ENCODE measurements at places on chromosomes 12 and 14.

GRCh38 chr12:100265732-100266584, 921 bp downstream of the DEPDC4 start:
- DNase-seq: no peak

GRCh38 chr12:126067626-126068329, 1002.5 kb downstream of the AACS start:
- no peak for DNase-seq

- peak; percentile 67 for DNase-seq
Measured at GRCh38 chr14:76767681-76768656, 6.7 kb downstream of the VASH1 start.

- DNase-seq: no peak
Measured at GRCh38 chr14:95808371-95808770, 68.3 kb upstream of the TUNAR start.

DNA sequence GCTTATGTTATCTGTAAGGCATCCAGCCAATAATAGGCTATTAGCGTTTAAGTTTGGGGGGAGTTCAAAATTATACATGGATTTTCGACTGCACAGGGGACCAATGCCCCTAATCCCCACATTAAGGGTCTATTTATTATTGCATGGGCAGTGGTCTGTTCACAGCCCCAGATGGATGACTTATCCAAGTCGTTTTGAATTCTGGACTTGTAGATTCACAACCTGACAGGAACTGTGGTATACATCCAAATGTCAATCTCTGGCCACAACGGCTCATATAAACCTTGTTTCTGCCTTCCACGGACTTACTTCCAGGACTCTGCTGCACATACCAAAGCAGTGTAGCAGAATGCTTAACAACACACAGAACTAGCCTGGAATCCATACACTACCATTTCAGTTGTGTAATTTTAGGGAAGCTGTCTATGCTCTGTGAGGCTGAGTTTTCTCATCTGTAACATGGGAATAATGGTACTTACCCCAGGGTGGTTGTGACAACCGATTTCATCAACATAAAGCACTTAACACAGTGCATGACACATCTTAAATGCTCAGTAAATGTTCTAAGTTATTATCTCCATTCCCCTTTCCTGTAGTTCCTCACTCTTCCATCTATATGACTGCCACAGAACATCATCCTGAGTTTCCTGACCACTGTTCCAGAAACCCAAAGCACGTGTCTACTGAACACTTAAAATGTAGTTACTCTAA, 3.7 kb downstream of the DDX24 start:
- no peak for DNase-seq

DNA sequence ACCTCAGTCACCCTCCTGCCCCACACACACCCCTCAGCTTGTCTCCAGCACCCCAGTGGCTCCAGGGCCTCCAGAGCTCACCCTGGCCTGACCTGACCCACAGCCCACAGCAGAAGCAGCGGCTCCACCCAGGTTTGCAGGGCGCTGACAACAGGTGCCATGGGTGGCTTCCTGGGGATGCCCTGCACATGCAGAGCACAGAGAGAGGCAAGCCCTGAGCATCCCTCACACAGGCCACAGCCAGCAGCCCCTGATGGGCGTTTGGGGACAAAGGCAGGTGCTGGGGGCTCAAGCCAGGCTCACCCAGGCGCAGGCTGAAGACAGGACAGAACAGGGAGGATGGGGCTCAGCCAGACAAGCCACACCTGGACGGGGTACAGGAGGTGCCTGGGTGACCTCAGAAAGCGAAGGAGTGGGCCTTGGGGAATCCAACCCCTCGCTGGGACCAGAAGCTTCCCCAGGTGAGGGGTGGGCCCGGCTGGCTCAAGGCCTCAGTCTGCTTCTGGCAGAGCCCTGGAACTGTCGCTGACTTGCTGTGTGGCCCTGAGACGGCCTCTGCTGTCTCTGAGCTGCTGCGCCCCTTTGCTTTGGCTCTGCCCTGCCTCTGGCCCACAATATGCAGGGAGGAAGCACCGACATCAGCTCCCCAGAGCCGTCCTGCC, 10.6 kb downstream of the ARL6IP4 start:
- no peak for DNase-seq

DNA sequence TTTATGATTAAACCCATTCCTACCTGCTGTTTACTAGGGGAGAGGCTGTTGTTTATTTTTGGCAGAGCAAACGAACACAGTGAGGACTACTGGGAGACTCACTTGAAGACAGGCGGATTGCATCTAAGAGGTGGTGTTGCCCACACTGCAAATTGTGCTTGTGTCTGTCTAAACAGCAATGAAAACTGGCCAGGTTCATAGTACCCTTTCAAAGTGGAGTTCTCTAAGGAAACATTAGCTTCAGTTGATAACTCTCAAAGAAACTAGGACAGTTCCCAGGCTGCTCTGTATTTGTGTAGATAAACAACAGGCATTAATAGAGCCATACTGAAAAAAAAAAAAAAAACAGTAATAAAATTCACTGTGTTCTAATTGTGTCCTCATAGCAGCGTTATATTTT, 466.0 kb upstream of the RGS6 start:
- DNase-seq: no peak

DNA sequence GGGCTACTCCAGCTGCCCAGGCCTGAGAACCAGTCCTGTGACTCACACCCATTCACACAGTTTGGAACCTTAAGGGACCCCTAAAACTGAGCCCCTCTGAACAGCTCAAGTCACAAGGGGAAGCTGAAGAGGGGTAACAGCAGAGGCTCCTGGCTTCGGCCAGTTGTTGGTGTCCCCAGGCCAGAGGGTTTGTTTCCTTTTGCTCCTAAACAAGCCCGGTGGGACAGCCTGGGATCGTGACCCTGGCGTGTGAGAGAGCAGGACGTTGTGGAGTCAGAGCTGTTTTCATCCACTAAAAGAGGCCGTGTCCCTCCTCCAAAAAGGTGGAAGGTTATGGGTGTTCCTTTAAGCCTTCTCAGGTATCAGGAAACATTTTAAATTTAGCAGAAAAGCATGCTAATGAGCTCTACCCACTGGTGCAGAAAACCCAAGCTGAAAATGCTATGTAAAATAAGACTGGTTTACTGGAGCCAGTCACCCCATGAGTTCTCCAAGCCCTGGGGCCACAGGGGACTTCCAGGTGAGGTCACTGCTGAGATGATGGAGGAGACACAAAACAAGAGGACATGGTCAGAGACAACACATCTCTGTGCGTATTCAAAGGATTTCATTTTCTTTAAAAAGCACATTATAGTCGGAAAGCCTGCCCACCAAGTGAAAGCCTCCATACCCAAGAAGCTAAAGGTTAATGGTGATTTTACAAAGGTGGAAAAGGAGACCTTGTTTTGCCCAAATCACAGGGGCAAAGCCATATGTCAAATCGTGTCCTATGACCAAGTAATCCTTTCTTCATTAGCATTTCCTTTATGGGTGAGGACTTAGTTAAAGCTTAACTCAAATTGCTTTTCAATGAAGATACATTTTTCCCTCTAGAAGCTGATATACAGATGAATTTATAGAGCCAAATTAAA, 14.1 kb downstream of the PRKAB1 start:
- DNase-seq: no peak

DNA sequence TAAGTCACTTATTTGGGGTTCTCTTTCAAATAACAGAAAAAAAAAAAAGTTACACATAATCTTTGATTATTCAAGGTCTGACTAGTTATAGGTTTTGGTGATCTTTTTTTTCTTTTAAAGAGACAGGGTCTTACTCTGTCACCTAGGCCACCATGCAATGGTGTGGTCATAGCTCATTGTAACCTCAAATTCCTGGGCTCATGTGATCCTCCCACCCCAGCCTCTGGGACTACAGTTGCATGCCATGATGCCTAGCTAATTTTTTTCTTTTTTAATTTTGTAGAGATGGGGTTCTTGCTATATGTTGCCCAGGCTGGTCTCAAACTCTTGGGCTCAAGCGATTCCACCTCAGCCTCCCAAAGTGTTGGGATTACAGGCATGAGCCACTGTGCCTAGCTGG, 56.5 kb upstream of the CFL2 start:
- no peak for DNase-seq

- no peak for DNase-seq
Measured at GRCh38 chr14:69335371-69335771, 62.7 kb downstream of the ERH start.

GRCh38 chr14:24108336-24108874, 6.2 kb upstream of the DCAF11 start:
- DNase-seq: no peak

GRCh38 chr12:10557329-10557728, 51.6 kb downstream of the EIF2S3B start:
- no peak for DNase-seq

DNA sequence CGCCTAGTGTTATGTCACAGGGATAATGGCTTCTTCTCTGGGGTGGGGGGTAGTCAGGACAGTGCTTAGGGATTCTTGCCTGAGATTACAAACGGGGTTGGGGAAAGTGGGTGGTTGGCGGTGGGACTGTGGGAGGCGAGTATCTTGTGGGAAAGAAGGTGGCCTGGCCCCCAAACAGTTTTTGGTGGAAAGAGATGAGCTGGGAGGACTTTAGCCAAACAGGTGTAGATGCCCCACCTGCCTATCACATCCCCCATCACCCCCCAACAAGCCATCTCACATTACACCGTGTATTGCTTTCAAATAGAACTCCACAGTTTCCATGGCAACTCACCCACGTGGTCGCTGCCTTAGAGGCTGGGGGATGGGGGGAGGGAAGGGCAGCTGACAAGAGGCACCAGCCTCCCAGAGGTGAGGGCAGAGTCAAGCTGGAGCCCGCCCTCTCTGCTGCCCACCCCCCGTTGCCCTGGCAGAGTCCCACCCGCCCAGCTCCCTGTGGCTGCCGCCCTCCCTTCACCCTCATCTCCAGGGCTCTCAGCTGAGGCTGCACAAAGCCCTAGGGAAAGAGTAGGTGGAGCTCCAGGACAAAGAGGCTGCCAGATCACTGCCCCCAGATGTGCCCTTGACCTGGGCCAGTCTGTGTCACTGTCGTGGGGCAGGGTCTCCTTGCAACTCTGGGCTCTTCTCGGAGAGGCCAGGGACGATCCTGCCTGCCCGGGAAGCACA, 98.3 kb downstream of the LRRC74A start:
- DNase-seq: peak; percentile 29

GRCh38 chr12:125151284-125151683, 86.0 kb downstream of the AACS start:
- no peak for DNase-seq
